NCI-H2227 treated with DMSO at 0.1 percent for 48 hours (cell line): ENCODE measurements at places on chromosomes 2 and 18.

GRCh38 chr2:224008702-224009261 lies 30.3 kb downstream of the SERPINE2 start:
- DNase-seq = no peak

DNA sequence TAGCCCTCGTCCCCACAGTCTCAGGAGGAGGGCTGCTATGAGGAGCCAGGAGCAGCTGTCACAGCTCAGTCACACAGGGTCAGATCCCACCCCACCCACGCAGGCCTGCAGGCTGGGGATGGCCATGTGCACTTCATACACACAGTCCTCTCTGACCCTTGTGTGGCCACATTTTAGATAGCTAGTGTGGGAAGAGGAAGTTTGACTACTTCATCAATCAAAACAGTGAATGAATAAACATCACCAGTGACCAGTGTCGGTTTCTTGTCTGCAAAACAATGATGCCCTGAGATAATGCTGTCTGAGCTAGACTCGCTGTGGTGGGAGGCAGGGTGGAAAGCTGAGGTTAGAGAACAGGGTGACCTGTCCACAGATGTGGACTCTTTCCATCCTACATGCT lies 107.1 kb downstream of the PIEZO2 start:
- no peak for DNase-seq

- DNase-seq = no peak
These were observed 1.0 kb downstream of the HDLBP start for GRCh38 chr2:241314226-241315092.

DNA sequence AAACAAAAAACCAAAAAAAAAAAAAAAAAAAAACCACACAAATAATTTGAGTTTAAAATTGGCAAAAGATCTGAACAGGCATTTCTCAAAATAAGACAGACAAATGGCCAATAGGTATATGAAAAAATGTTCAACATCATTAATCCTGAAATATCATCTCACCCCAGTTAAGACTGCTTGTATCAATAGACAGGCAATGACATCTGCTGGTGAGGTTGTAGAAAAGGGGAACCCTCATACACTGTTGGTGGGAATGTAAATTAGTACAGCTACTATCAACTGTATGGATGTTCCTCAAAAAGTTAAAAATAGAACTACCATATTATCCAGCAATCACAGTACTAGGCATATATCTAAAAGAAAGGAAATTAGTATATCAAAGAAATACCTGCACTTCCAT lies 523.1 kb downstream of the XIRP2 start:
- no peak for DNase-seq

DNA sequence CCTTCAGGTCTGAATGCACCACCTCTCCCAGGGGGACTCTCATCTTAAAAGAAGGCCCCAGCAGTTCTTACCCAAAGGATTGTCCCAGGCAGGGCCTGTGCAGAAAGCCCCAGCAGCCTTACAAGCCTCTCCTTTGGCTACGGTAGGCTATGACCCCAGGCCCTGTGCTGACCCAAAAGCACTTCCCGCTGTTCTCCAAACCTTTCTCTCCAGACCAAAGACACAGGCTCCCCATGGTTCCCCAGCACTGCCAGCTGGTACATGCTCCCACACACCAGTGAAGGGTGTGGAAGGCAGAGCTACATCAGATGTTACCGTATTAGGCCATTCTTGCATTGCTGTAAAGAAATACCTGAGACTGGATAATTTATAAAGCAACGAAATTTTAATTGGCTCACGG lies 35.4 kb downstream of the LBH start:
- no peak for DNase-seq

DNA sequence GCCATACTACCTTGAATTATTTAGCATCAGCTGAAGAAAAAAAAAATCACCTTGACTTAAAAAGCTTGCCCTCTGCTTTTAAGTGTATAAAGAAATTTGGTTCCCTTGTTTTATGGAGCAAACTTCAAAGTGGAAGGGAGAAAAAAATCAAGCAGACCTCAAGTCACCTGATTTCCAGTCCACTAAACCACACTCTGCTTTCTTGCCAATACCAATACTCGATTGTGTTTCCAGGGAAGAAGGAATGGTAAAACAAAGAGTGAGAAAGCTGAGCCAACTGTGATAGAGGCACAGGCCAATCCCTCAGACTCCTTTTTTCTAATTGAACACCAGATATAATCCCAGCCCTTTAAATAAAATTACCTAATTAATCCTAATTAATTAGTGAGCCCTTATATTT lies 587.3 kb downstream of the ARHGAP15 start:
- no peak for DNase-seq

DNA sequence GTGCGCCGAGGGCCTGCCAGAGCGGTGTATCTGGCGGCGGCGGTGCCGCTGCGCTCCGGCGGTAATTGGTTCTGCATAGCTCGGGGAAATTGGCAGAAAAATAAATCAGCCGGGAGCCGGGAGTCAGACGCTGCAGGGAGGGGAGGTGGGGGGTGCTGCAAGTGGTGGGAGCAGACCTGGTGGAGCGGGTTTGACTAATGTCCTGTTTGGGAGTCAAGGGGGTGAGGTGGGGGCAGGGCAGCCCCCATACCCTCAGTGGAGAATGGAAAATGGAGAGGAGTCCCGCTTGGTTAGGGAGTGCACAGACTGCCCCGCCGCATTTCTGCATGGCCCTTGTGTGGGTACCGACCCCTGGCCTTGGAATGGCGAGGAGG lies 107.3 kb downstream of the DYSF start:
- DNase-seq = peak; percentile 31

DNA sequence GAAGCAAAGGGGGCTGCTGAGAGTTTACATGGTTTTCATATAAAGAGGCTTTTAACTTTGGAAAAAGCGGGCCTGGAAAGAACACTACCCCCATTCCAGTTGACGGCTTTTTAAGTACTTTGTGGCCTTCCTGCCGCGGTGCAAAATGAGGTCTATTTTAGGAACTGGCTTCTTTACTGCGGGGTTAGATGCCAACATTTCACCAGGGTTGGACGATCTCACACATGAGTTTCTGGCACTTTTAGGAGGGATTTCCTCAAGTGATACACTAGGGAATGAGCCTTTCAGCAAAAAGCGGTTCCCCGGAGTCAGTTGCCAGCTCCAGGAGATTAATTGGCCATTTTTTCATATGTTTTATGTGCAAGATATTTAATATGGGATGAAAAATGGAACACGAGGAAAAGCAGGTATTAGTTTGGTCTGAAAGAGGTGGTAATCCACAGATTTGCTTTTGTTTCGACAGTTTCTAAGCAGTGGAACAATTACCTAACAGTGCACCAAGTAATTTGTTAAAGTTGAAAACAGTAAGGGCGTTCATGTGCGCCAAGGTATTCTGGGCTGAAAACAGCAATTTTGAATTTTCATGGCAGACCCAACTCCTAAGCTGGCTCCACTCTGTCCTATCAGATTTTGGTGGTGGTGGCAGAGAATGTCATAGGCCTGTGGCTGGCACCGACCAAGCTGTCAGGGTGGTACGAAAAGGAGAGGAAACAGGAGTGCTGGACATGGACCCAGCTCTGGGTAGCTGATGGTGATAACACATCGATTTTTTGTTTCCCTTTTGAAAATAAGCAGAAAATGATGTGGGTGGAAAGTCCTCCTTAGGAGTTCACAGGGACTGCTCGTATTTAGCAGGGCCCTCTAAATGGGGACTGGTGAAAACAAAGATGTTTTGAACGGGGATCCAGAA lies 55.6 kb upstream of the FZD5 start:
- DNase-seq = peak; percentile 73

DNA sequence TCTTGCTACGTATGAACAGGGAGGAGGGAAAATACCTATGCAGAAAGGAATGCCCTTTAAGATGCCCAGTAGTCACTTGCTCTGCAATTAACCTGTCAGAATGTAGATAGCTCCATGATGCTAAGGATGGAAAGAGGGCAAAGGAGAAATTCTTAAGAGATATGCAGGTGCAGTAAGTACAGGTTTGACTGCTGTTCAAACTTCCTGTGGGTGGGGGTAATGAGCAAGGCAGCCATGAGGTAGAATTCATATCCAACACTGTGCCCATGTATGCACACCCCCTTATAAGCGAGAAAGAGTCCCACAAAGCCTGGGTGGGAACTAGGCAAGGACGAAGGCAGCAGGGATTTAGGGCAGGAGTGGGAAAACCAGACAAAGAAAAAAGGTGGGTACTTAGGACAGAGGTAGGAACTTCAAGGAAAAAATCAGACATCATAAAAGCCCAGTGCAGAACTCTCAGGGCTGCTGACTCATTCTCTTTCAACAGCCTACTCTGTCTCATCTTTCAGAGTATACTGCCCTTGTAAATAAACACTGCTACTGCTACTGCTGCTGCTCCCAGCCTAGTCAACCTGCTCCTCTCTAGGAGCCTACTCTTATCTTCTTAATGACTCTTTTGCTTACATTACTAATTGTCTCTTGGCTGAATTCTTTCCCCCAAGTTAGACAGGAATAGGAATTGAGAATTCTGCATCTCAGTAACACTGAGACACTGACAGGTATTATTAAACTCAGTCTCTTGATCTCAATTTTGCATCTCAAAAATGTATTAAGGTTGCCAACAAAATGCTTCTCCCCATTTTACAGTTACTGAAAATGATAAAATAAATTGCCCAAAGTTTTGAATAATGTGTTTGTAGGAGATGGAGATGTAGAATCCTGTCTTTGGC lies 189.0 kb downstream of the PTH2R start:
- DNase-seq = no peak

GRCh38 chr2:12219761-12220160 lies 473.3 kb downstream of the LPIN1 start:
- no peak for DNase-seq

GRCh38 chr18:3451183-3451988 lies 1.4 kb downstream of the TGIF1 start:
- DNase-seq = no peak

DNA sequence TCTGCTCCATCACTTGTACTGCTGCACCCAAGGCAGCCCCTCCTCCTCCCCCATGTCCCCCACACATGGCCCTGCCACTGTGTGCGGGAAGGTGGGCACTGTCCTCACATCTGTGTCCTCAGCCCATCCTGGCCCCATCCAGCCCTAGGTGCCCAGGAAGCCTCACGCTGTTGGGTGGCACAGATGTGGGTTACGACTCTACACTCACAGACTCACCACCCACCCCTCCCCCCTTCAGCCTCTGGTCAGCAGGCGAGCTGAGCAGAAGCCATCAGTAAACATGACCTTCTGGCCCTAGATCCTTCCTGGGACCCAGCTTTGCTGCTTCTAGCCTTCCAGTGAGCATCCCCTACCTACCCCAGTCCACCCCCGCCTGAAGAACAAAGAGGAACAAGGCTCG lies 43.0 kb downstream of the ADCY3 start:
- no peak for DNase-seq

DNA sequence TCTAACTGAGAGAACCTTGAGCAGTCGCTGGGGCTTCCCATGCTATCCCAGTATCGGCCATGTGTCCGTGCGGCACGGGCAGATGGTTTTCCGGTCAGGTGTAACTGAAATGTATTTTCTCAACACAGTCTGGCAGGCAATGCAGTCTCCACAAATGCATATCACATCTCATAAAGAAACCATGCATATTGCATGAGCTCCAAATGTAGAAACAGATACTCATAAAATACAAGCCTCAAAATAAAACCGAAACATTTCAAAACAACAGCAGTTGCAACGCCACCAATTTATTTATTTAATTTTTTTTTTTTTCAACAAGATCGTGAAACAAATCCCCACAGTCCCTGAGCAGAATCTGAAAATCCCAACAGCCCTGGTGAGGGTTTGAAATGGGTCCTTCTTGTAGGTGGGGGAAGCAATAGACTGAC lies 299.4 kb downstream of the LPIN1 start:
- no peak for DNase-seq

DNA sequence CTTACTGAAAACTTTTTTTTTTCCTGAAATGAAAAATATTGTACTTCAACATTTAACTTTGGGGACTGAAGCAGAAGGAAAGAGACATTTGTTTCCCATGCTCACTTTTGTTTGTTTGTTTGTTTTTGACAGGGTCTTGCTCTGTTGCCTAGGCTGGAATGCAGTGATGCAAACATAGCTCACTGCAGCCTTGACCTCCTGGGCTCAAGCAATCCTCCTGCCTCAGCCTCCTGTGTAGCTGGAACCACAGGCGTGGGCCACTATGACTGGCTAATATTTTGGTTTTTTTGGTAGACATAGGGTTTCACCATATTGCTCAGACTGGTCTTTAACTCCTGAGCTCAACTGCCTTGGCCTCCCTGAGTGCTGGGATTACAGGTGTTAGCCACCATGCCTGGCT lies 70.9 kb upstream of the SPTBN1 start:
- DNase-seq = no peak

DNA sequence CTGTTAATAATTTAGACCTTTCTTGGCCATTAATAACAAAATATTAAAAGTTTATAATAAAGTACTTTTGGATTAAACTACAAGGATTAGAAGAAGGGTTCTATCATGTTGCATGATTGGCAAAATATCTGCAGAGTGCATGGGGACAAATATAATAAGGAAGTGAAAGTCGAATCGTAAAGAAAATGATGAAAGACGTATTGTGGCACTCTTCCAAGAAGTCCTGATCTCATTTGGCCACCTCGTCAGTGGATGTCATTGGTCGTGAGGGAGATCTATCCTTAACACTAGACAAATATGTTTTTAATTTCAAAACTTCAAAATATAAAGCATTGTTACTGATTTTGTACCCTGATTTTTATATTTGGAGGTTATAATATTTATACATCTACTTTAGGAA lies 197.7 kb upstream of the STON1 start:
- DNase-seq = no peak

- no peak for DNase-seq
These were observed at the start of gene PIEZO2 for GRCh38 chr18:11149441-11150270. Gene PIEZO2 (minus strand): TSS chr18:11149569. CDS start chr18:11148588, 981 bp downstream.

DNA sequence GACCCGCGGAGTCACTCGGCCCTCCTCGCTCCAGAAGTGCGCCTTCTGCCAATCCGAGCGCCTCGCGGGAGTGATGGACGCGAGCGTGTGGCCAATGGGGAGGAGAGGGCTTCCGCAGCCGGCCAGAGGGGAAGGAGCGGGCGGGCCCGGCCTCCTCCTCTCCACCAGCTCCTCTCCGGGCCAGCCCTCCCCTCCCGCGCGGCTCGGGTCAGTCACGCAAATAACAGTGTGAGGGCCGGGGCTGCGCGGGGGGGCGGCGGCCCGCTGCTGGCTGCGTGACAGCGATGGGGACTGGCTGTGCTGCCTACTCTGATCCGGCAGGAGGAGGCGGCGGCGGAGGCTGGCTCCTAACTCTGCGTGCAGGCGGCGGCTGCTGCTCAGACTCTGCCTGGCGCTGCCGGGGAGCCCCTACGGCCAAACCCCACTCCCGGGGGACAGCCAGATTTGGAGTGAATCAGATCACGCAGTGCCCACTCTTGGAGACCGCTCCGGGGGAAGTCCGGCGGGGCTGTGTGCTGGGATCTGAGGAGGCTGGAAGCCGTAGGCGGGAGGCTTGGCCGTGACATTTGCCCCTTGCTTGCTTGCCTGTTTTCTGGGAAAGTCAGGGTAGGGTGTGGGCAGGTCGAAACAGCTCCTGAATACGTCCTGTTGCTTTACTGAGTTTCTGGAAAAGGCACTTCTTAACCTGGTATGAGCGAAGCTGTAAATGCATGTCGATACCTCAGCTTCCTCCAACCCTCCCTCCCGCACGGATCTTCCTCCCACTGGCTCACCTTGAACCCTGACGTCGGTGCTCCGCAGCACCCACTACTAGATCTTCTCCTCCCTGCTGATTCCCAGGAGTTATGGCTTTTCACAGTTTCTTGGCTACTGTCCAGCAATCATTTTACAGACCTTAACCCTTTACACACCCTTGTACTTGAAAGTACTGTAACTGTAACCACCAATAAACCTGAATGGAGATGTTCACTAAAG lies 97.9 kb upstream of the SERTAD2 start:
- DNase-seq = peak; percentile 69

- DNase-seq = peak; percentile 74
These were observed 4.9 kb upstream of the SIX2 start for GRCh38 chr2:45014016-45014702.
